ENCODE measurements at places on chromosomes 7 and 10.
A peak's percentile ranks its signal among the peaks of the same experiment; 100 is the strongest.

DNA sequence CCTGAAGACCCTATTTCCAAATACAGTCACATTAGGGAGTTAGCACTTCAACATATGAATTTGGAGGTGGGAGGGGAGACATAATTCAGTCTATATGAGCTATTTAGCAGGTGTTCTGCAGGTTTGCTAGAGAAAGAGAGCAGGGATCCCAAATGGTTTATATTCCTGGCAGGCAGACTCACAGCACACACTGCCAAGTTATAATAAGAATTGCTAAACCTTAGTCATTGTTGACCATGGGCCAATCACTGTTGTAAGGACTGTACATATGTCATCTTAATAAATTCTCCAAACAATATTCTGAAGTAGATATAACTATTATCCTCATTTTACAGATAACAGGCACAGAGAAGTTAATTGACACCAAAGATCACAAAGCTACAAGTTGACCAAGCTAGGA, 1.5 kb upstream of the CCDC3 start:
- no peak for DNase-seq

- DNase-seq, result peak; percentile 37
These were observed 93.8 kb downstream of the MAP3K8 start for GRCh38 chr10:30527623-30528428.

GRCh38 chr7:147413557-147413870, 1177.1 kb upstream of the C7orf33 start:
- no peak for DNase-seq

GRCh38 chr7:106568680-106569499, 92.1 kb downstream of the CCDC71L start:
- no peak for DNase-seq

- DNase-seq, result no peak
These were observed 26.9 kb downstream of the BMPER start for GRCh38 chr7:33932221-33932620.
